Left hindlimb (tissue), 1 donor: ENCODE measurements at places on chromosomes 5 and 9.

DNA sequence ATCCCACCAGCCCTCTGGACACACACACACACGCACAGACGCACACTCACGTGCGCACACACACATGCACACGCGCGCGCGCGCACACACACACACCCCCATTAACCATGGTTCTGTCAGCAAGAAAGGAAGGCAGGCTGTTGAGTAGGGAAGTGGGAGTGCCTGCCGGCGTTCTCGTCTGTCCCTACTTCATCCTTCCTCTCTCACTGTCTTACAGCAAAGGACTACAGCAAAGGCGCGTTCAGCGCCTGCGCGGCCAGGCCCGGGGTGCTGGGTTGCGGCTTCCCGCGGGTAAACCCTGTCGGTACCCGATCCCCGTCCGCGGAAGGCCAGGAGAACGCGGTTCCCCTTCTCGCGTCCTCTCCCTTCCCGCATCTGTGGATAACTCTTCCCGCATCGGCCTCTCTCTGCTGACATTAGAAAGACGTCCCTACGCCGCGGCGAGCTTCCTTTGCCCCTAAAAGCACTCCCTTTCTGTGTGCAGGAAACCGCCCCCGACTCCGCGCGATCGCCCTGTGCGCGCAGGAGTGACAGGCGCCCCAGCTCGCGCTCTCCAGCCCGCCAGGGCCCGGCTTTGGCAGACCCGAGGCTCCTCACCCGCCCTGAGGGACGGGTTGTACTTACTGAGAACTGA, 219.2 kb downstream of the AGTPBP1 start:
- DNase-seq, result peak; percentile 69

DNA sequence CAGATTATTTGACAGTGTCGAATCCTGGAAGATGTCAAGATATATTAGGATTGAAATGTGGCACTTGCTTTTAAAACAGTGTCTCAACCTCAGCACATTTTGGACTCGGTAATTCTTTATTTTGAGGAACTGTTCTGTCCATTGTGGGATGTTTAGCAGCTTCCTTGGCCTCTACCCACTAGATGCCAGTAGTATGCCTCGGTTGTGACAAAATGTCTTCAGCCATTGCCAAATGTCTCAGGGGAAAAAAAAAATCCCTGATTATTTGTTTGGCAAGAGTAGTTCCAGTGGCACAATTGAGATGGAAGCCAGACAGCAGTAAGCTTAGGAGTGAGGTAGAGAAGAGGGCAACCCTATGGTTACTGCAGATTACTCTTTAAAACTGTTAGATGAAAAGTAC, 694.5 kb upstream of the RIOK2 start:
- DNase-seq, result no peak

DNA sequence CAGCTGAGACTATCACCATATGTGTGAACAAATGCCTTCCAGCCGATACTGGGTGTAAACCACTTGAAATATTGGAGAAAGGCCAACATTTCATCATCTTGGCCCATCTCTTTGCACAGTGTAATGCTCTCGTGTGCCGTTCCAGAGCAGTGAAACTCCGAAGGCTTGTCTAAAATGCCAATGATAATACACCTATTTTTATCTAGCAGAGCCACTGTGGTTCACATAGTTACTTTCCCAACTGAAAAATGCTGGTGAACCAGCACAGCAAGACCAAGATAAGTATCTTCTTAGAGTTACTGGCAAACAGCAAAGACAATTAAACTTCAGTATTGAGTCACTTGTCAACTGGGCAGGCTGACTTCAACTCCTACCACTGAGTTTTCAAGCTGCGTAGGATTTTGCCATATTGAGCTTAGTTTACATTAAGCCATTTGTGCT, 379.9 kb upstream of the ACTBL2 start:
- DNase-seq, result no peak

- DNase-seq, result no peak
Observed at GRCh38 chr9:137750007-137750406, 127.6 kb upstream of the CACNA1B start.

- DNase-seq, result peak; percentile 69
Observed at GRCh38 chr5:139847790-139848507, 52.3 kb downstream of the PSD2 start.

DNA sequence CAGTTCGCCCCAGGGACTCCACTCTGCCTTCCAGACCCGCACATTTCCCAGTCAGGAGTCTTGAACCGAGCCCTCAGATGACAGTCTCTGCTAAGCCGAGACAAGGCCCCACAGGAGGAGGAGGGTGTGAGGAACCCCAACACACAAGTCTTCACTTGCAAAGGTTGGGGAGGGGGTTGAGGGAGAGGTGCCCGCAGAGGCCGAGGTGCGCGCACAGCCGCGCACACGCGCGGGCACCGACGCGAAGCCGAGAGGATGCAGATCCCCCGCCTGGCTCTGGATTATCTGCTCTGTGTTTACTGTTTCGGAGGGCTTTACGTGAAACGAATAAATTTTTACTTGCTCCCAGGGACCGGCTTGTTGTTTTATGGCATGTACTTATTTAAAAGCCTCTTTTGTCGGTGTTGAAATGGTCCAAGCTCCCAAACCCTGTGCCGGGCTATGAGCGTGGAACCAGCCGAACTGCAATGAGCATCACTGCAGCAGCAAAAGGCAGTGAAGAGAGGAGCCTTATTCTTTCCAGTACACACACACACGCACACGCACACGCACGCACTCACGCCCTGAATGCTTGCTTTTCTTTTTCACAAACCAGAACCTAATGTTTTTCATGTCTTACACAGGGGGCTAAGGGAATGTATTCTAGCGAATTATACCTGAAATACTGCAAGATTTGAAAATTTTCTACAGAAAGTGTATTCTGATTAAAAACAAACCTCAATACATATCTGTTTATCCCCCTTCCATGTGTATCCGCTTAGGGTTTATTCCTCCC, 297.7 kb downstream of the PARP8 start:
- no peak for DNase-seq

- no peak for DNase-seq
Observed at GRCh38 chr9:94649100-94649819, 9.9 kb upstream of the FBP1 start.

GRCh38 chr9:106872641-106873040, 9.7 kb downstream of the ZNF462 start:
- no peak for DNase-seq

GRCh38 chr5:50445296-50445949, 4.3 kb upstream of the EMB start:
- no peak for DNase-seq

DNA sequence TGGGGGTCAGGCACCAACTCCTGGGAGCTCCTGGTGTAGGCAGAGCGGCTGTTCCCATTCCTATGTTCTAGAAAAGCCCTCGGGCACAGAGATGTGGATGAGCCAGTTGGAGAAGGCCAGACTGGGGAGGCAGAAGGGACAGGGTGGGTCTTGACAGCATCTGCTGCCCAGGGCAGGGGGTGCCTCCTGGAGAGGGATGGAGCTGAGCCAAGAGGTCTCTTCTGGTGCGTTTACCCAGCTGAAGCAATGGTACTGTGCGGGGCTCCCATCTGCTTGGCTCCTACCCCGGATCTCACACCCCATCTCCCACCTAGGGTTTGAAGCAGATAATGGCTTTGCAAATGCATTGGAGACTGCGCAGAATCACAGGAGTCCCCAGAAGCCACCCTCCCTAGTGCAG, 41.3 kb downstream of the SHB start:
- DNase-seq, result no peak

DNA sequence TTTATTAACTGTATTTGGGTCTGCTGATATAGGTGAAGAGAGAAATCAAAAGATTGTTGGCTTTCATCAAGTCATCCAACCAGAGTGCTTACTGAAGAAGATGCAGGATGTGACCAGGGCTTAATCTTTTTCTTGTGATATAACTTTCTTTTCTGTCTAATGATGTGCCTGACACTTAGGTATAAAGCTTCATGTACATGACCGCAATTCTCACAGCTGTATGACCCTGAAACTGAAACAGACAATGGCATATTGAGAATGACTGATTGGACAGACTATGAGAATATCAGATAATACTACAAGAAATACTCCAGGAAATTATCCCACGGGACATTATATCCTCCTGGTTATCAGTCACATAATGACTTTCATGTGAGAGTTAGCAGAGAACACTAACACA, 32.5 kb upstream of the FAM174A start:
- no peak for DNase-seq

DNA sequence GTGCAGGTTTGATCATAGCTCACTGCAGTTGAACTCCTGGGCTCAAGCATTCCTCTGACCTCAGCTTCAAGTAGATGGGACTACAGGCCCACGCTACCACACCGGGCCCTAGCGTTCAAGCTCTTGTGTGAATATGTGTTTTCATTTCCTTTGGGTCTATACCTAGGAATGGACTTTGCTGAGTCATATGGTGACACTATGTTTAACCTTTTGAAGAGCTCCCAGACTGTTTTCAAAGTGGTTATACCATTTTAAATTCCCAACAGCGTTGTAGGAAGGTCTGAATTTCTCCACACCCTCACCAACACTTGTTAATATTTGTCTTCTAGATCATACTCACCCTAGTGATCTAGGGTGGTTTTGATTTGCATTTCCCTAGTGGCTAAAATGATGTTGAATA, 33.5 kb downstream of the FAF2 start:
- no peak for DNase-seq

DNA sequence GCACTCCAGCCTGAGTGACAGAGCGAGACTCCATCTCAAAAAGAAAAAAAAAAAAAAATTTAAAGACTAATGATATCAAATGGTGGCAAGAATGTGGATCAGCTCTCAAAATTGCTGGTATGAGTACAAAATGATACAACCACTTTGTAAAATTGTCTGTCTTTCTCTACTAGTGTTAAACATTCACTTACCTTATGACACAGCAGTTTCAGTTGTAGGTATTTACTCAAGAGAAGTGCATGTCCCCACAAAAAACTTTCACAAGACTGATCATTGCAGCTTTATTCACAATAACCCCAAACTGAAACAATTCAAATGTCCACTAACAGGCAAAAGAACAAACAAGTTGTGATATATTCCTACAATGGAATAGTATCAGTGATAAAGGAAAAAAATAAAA, 14.7 kb upstream of the CETN3 start:
- DNase-seq, result no peak

GRCh38 chr5:150999704-151000442, 20.5 kb upstream of the GPX3 start:
- DNase-seq, result no peak

DNA sequence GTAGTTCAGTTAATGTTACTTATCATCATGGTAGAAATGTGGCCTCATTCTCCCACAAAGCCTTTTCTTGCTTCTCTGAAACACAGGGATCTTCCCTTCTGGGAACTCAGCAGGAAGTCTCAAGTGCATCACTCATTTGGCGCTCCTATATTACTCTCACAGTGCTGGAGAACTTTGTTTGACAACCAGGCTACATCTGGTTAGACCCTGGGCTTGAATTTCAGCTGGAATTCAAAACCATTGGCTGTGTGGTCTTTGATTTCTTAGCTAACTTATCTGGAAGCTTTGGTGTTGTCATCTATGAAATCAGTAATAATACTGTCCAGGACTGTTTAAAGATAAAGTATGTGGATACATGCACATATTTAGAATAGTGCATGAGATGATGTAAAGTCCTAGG, 1777.1 kb downstream of the MAT2B start:
- DNase-seq, result no peak

- no peak for DNase-seq
Observed at GRCh38 chr5:160616712-160617497, 195.2 kb downstream of the PTTG1 start.

GRCh38 chr5:178371362-178372111, 138.9 kb upstream of the PHYKPL start:
- no peak for DNase-seq

GRCh38 chr5:119470851-119471451, 18.7 kb downstream of the HSD17B4 start:
- no peak for DNase-seq

DNA sequence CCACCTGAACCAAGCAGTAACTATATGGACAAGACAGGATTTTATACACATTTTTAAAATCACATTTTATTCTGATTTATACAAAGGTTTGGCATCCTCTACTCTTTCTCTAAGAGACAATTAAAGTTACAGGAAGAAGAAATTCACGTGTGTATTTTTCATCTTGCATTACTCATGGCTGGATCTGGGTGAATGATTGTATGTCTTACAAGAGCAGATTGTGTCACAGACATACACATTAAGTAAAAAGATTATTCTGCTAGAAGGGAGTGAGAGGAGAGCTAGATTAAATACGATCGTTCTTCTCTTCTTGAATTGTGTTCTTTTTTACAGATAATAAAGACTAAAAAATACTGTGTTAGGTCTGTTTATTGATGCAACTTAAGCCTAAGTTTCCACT, 20.8 kb upstream of the CEP120 start:
- DNase-seq, result no peak

DNA sequence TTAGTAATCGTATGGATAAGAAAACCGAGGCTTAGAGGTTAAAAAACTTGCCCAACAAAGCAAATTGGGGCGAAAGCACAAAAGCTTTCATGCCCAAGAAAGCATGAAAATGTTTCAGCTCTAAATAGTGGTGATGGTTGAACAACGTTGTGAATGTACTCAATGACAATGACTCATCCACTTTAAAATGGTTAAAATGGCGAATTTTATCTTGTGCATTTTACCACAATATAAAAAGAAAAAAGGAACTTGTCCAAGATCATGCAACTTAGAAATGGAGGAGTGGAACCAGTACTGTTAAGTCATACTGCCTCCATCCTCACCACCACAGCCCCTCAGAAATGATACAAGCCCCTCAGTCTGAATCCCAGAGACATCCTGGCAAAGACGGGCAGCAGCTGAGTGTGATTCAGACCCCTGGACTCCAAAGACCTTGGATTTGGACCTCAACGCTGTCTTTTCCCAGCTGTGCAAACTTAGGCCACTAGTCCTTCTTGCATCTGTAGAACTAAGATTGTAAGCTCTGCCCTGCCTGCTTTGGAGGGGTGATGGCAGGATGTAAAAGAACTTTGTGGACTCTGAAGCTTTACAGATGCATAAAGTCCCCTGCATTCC, 158.4 kb downstream of the GABBR2 start:
- no peak for DNase-seq

- no peak for DNase-seq
Observed at GRCh38 chr5:16413166-16413860, 52.3 kb downstream of the ZNF622 start.

DNA sequence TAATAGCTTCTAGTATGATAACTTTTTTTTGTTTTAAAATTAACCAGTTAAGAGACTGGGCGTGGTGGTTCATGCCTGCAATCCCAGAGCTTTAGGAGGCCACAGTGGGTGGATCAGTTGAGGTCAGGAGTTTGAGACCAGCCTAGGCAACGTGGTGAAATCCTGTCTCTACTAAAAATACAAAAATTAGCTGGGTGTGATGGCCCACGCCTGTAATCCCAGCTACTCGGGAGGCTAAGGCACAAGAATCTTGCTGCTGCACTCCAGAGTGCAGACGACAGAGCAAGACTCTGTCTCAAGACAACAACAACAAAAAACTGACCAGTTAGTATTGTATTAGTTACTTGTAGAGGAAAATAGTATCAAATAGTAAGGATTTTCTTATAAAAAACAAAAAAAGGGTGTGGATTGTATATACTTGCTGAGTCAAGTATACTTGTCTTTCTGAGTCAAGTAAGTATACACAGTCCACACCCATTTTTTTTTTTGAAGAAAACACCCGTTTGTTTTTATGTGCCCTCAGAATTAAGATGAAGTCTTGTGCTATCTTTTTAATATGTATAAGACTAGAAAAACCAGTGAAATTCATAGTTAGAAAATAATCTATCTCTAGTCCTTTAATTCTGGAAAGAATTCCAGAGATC, 25.3 kb downstream of the UBAP1 start:
- DNase-seq, result no peak

- DNase-seq, result no peak
Observed at GRCh38 chr5:112329419-112330090, 89.5 kb downstream of the EPB41L4A start.
